ENCODE measurements at places on chromosomes 2 and 18.

DNA sequence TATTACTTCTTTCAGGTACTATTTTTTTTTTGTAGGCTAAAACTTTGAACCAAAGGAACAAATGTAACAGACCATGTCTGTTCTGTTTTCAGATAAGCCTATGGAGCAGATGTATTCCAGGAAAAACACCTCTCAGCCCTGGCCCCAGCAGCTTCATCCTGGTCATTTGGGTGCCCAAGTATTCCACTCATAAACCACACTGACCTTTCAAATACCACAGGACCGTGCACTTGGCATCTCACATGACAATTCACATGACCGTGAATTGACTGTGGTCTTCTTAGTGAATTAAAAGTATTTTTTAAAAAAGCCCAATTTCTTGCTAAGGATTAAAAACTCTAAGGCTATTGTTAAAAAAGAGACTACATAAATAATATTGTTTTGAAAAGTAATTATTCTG, 50.2 kb downstream of the SMIM21 start:
- DNase-seq: no peak

GRCh38 chr18:7152440-7152839, 34.8 kb upstream of the LAMA1 start:
- DNase-seq: no peak

GRCh38 chr18:55420665-55421307, 167.2 kb downstream of the TCF4 start:
- no peak for DNase-seq

GRCh38 chr2:5546181-5546580, 146.0 kb upstream of the SOX11 start:
- DNase-seq: no peak

DNA sequence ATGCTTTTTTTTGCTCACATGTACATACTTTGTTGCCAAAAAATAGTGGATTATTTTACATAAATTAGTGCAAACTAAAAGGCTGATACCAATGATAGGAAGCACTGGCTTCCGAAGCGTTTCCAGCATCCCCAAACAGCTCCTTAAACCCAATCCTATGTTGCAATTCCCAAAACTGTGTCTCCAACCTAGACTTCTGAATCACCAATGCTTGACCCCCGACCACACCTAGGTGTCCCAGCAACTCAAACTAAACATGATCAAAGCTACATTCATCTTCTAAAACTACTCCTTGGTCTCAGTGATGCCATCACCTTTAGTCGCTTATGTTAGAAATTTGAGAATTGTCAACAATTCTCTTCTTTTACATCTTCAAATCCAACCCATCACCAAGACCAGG, 13.4 kb downstream of the ATP8B1 start:
- no peak for DNase-seq

DNA sequence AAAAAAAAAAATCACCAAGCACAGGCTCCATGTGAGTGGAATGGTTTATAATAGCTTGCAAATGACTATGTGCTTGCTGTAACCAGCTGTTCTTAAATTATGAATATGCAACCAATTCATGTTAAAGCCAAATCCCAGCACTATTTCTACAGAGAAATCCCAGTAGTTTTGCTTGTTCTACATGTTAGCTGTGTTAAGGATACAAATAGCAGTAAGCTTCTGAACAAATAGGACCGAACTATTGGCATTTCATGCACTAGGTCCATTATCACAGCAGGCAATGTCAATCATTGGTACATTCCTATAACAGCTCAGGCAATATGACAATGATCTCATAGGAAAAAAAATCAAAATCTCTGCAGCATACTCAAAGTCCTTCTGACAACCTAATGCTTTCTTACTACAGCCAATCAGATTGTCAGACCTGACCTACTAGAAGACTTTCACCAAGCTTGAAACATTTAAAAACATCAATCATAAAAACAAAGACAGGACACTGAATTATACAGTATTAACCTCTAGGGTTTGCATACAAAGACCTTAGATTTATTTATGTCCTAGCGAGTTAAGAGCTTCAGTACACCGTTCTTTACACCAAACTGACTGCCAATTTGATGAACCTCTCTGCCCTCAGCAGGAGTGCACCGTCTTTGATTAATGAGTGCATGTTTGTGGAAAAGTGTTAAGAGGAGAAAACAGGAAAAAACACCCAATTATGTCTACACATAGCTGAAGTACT, 6.4 kb downstream of the BAZ2B start:
- DNase-seq: no peak

DNA sequence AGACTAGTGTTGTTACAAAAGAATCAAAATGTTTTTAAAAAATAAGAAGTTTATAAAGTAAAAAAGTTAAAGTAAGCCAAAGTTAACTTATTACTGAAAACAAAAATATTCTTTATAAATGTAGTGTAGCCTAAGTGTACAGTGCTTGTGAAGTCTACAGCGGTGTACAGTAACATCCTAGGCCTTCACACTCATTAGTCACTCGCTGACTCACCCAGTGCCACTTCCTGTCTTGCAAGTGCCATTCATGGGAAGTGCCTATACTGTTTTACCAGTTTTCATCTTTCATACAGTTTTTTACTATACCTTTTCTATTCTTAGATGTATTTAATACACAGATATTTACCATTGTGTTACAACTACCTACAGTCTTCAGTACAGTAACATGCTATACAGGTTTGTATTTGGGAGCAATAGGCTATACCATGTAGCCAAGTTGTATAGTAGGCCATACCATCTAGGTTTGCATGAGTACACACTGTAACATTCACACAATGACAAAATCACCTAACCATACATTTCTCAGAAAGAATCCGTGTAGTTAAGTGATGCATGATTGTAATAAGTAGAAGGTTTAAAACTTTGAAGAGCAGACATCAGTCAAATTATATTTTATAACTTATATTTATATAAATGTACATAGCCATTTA, 13.4 kb downstream of the SERPINB7 start:
- no peak for DNase-seq

DNA sequence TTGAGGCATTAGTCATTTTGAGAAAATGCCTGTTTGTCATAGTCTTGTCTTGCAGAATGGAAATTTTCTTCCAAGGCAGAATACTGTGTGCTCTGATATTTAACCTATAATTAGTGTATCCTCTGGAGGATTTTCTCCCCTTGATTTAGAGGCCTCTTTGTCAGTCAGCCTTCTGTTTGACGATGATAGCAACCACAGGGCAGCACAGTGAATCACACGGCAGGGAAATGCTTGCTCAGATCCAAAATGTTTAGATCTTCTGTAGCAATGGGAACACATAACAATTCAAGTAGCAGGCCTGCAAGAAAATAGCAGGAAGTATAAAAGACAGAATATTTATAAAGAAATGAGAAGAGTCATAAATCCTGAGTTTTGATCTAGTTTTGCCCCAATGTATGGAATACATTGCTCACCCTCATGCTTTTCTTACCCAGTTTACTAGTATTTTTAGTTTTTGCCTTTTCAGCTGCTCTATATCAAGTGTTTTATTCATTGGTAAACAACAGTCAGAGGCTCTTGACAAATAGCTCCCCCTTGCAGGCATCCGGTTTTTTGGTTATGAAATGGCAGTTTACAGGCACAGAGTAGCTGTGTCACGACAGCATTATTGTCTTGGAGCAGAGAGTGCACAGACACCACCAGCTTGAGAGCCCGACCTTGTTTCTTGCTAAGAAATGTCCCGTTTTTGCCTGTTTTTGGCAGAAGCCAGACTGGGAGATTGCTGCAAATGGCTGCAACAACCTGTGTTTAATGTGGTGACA, 185.1 kb downstream of the MYO3B start:
- DNase-seq: no peak

DNA sequence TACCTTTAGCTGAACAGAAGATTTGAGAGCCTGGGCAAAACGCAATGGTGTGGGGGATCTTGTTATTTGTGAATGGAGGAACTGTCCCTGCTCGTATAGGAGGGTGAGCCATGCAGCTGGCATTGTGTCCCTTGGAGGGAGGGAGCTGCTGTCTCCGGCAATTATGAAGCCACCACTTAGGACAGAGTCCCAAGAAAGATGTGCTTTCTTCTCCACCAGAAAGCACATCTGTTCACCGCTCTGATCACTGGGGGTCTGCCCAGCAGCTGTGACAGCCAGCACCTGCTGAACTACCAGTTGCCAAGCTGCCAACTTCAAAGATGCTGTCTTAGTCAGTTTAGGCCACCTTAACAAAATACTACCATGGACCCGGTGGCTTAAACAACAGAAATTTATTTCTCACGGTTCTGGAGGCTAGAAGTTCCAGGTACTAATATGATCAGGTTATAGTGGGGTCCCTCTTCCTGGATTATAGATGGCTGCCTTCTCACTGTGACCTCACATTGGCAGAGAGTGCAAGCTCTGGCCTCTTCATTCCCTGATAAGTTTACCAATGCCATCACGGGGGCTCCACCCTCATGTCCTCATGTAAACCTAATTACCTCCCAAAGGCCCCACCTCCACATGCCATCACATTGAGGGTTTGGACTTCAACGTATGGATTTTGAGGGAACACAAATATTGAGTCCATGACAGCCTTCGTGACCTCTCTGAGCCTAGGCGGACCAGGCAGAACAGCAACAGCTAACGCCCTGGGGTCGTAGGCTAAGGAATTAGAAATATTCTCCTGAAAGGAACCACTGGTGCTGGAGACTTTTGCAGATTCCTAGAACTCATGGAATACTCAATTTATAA, 148.3 kb downstream of the RHBDD1 start:
- no peak for DNase-seq

DNA sequence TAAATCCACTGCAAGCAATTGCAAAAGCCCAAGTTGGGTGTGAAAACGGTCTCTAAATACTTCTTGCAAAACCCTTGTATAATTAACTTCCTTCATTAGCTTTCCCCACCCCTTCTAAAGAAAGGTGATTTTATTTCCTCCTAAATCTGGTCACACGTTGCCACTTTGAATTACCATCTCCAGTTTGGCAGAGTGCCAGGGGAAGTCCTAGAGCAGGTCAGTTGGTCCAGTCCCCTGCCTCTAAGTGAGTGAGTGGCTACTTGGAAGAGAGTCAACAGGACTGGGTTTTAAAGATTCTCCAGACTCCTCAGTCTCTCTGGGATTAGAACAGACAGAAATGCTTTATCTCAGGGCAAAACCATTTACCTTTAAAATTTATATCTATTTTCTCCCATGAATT, 18.7 kb upstream of the LYPD6B start:
- DNase-seq: no peak
